MG63 (cell line): ENCODE measurements at places on chromosomes 2 and 18. TPM values are rescaled to one million over a fixed set of nuclear protein-coding genes. Genes with fewer than 3 reads are reported as not detected.

GRCh38 chr2:95039363-95039762 is 13.9 kb downstream of the MAL start:
- DNase-seq, result no peak

DNA sequence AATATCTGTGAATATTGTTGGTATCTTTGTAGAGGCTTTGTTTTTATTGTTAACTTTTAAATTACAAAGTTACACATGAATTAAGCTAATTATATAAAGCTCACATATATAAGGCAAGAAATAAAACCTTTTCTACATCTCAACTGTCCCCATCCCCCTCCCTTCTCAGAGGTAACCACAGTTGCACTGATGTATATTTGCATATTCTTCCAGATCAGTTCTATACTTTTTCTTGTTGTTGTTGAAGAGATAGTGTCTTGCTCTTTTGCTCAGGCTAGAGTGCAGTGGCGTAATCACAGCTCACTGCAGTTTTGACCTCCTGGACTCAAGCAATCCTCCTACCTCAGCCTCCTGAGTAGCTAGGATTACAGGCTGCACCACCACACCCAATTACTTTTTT is 36.0 kb upstream of the CDC42EP3 start:
- DNase-seq, result no peak

DNA sequence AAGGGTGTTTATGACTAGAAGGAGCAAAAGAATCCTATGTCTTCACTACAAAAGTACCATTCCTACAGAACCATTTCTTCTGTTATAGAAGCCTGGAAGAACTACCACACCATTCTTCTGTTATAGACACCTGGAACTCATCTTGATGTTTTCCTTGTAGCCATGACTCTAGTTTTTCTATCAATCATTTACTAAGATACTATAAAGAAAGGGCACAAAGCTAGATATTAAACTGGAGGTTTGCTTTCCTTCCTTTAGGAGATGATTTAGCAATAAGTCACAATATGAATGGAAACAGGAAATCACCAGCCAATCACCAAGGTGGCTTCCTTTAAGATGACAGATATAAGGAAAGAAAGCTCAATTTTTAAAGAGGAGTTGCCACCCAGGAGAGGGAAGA is 100.3 kb upstream of the NEUROD1 start:
- no peak for DNase-seq

GRCh38 chr2:129466389-129466788 is 513.1 kb upstream of the RAB6C start:
- DNase-seq, result no peak

DNA sequence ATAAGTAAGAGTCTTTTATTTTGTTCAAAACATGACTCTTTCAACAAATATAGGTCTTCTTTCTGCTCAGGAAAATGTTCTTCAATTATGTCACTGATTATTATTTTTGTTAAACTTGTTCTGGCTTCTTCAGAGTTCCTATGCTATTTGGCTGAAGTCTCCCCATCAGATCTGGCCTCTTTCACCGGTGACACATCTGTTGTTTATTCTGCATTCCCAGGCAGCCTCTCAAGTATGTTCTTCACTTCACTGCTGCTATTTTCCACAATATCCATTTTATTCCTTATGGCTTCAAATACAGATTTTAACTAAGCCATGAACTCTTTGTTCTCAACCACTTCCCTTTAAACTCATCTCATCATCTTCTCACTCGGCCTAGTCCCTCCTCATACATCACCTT is 45.7 kb downstream of the HDAC4 start:
- peak; percentile 22 for DNase-seq

DNA sequence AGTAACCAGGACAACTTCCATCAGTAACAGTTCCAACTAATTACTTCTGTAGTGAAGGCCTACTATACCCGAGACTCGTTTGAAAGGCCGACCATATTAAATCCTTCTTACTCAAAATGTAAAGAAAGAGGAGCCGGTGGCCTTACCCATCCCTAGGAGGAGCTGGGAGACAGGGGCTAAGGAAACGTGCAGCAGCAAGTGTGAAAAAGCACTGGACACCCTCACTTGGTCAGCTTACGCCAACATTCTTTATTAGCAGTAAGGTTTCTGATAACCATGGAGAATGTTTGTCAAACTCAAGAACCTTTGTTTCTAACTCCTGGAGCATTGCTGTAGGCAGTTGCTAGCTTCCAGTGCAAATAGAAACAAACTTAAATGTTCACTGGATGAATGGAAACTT is 26.7 kb upstream of the VWA3B start:
- DNase-seq, result no peak

DNA sequence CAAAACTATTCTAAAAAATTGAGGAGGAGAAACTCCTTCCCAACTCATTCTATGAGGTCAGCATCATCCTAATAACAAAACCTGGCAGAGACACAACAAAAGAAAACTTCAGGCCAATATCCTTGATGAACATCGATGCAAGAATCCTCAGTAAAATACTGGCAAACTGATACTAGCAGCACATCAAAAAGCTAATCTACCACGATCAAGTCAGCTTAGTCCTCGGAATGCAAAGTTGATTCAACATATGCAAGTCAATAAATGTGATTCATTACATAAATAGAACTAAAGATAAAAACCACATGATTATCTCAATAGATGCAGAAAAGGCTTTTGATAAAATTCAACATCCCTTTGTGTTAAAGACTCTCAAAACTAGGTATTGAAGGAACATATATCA is 63.1 kb downstream of the EHBP1 start:
- DNase-seq, result no peak

DNA sequence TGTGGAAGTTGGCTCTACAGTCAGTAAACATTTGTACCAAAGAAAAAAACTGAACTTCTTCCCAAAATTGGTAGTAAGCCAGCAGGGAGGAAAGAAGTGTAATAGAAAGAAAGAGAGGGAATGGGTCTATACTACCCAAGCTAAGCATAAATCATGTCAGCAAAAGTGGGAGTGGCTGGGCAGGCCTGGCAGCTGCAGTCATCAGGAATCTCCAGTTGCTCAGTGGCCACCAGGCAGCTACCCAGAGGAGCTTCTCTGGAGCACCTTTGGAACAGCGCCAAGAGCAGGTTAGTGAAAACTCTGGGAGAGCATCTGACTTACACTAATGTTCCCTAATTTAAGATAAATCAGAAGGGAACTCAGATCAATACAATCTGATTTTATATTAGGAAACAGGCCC is 14.3 kb downstream of the FRZB start:
- no peak for DNase-seq

- no peak for DNase-seq
Measured at GRCh38 chr2:20211860-20212458, 13.0 kb downstream of the SDC1 start.

DNA sequence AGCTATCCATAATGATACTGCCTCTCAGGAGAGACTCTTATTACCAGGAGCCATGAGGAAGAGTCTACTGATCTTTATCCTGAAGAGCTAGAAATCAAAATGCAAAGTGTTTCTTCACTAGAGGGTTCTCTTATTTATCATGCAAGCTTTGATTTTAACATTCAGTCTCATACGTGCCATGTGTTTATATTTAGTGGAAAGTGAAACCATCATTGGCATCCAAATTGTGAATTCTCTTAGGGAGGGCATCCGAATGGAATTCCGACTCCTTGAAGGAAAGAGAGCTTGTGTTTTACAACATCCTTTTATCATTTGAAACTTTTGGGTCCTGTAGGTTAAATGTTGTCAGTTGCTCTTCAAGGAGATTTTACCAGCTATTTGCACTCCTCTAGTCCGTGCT is 170.4 kb upstream of the SESTD1 start:
- DNase-seq, result no peak

GRCh38 chr2:239455436-239456203 is 54.8 kb upstream of the HDAC4 start:
- no peak for DNase-seq

GRCh38 chr2:109453371-109453995 is 160.3 kb downstream of the SEPTIN10 start:
- no peak for DNase-seq

- DNase-seq, result no peak
Measured at GRCh38 chr2:187679454-187679853, 125.2 kb upstream of the TFPI start.

- no peak for DNase-seq
Measured at GRCh38 chr2:144125751-144126150, 394.2 kb downstream of the ZEB2 start.

GRCh38 chr2:143296089-143296488 is 166.9 kb downstream of the ARHGAP15 start:
- DNase-seq, result no peak

DNA sequence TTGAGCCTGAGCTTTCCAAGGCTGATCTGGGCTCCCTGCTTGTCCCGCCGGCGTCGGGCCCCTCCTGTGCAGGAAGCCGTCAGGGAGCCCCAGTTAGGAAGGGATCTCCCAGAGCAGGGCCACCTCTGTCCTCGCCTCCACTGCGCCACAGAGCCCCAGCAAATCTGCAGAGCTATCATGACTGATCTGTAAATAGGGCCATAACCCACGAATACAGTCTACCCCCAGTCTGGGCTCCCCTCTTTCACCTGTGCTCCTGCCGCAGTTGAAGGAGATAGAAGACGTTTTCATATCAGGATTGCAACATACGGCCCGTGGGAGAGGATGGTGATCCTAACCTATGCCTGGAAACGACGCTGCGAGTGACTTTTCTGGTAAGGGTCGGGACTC is 138.7 kb downstream of the PTGR3 start:
- DNase-seq, result no peak

GRCh38 chr2:11203480-11203879 is 48.2 kb downstream of the SLC66A3 start:
- DNase-seq, result no peak

- DNase-seq, result peak; percentile 25
Measured at GRCh38 chr2:19120941-19121750, 237.3 kb downstream of the OSR1 start.

GRCh38 chr2:85254540-85255300 is 73.1 kb downstream of the TGOLN2 start:
- DNase-seq, result no peak

- no peak for DNase-seq
Measured at GRCh38 chr2:183024339-183025095, 13.7 kb downstream of the NCKAP1 start.

DNA sequence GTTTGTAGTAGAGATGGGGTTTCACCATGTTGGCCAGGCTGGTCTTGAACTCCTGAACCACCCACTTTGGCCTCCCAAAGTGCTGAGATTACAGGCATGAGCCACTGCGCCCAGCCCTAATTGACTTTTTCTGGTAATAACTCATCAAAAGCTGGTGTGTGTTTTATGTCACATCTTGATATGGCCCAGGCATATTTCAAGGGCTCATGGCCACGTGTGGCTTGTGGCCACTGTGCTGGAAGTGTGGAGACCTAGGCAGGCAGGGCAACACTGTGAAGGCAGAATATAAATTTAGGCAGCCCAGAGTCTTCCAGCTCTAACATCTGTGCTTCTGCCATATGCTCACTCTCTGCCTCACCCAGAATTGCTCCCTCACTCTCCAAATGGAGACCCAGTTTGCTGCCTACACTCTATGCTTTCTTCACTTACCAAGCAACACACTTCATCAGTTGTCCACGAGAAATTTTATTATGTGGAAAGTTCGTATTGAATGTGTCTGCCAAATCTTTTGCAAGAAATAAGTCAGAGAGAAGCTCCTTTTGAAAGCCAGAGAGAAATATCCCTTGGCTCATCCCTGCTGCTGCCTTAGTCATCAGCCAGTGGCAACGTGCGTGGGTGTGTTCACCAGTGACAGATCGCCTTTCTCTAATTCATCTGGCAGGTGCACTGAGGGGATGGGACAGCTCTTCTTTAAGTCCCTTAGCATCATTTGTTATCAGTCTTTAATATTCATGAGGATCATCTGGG is 129.4 kb upstream of the CXCR4 start:
- DNase-seq, result peak; percentile 67

DNA sequence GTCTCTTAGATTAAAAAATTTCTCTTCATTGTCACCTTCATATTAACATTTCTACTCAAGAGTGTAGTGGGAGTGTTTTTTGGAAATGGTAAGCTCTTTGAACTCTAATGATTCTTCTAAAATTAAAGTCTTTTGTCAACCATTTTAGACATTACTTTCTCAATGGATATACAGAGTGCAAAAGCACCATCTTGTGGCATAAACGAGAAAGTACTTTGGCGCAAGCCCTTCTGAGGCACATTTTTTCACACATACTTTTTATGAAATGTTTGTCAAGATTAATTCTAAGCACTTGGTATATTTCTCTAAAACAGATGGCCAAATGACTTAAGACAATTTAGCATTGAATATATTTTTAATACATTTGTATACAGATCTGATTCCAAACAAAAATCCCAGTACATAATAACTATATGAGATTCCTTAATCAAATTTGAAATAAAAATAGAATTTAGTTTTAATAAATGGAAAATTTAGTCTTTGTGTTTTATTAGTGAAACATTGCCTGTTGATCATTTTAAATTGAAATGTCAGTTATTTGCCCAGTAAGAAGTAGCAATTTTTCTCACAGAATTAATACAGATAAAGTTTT is 63.3 kb upstream of the GALNT5 start:
- DNase-seq, result peak; percentile 4

GRCh38 chr2:26739514-26739913 is 24.6 kb upstream of the SLC35F6 start:
- DNase-seq, result no peak

DNA sequence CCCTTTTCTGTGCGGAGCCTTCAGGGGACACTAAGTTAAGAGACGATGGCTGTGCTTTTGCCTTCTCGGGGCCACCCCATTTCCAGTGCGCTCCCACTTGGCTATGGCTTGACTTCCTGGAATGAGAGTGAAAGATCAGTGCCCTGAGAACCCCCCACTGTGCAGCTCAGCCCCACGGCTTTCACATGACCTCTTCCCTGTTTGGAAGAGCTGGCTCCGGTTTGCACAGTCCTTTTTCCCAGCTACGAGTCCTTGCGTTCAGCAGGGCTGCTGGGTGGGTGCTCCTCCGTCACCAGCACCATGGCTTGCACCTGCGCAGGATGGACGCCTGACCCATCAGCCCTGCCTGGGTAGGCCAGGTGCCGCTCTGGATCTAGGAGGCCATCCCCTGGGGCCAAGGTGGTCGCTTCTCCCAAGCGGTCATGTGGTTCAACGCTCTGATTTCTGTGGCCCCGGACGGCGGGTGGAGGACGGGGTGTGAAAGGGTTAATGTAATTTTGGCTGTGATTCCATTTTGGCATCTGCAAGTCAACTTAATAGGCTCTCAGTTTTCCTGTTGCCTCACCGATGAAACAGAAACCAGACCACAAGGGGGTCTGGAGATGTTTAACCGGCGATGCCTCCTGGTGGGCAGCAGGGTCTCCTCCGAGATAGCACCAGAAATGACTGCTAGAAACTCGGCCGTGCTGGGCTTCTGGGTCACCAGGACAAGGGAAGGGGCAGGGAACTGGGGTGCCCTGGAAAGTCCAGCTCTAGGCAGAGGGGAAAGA is 113.1 kb upstream of the HAAO start:
- DNase-seq, result no peak

- no peak for DNase-seq
Measured at GRCh38 chr18:59218018-59218417, 1.9 kb upstream of the GRP start.

SERPINB4 gene
- total RNA-seq, result not detected in 2 replicates

CHST9 gene
- 1.8 TPM in 1 of 2 replicates, not detected in the other for total RNA-seq

CCDC138 gene
- total RNA-seq, result 6.7 and 11.3 TPM in 2 replicates

B3GNT2 gene
- 8.8 and 13.2 TPM in 2 replicates for total RNA-seq

ZNF24 gene
- 13.1 and 15.2 TPM in 2 replicates for total RNA-seq

AKAIN1 gene
- total RNA-seq, result not detected in 2 replicates

GALNT14 gene
- 3.9 and 6.3 TPM in 2 replicates for total RNA-seq

NT5C1B gene
- not detected in 2 replicates for total RNA-seq

LYG2 gene
- not detected in 2 replicates for total RNA-seq

FAM117B gene
- total RNA-seq, result 0.40 and 1.2 TPM in 2 replicates

CHRNA1 gene
- total RNA-seq, result not detected in 2 replicates
